ENCODE measurements at places on chromosomes 1 and 21.

DNA sequence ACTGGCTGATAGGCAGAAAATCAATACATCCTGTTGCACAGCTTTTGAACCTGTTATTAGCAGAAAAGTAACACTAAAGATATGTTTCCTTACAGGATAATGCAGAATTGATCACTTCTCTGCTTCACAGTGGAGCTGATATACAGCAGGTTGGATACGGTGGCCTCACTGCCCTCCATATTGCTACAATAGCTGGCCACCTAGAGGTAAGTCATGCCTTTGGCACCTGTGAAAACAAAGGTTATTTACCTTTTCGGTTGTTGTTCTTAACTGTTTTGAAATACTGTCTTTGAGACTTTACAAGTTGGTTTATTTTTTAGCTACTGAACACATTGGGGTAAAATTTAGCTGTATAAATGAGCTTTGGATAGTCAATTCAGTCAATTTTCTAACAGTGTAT lies 36.3 kb downstream of the TNNI3K start:
- DNase-seq = no peak

DNA sequence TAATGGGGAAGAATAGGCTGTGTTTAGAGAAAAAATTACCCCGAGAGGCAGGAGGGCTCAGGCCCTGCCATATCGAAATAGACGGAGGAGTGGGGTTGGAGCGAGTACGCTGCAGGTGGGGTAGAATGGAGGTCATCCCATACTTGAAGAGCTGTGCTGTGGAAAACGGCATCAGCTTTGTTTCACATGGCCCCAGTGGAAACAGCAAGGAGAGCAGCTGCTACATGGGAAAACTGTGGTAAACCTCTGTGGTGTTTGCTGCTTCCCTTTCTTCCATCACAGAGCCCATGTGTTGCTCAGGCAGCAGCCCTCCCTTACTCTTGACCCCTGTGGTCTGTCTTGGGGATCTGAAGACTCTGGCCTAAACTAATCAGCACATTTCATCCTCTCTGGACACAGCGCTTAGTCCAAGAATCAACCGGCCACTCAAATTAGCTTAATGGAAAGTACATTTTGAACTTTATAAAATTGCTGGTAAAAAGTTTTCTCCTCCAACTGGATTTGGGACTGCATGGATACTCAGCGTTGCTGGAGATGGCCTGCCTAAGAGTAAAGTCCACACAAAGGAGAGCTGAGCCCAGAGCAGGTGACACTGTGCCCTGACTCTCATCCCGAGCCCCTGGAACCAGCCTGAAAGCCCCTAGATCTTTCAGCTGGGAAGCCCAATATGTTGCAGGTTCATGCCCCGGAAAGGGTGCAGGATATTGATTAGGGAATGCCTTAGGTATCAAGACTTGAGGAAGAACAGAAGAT lies 127.1 kb upstream of the GADD45A start:
- DNase-seq = no peak

- DNase-seq = no peak
These were observed 74.1 kb downstream of the ZNF648 start for GRCh38 chr1:181987334-181987895.

- no peak for DNase-seq
These were observed 449 bp downstream of the EPS15 start for GRCh38 chr1:51518586-51519047.

DNA sequence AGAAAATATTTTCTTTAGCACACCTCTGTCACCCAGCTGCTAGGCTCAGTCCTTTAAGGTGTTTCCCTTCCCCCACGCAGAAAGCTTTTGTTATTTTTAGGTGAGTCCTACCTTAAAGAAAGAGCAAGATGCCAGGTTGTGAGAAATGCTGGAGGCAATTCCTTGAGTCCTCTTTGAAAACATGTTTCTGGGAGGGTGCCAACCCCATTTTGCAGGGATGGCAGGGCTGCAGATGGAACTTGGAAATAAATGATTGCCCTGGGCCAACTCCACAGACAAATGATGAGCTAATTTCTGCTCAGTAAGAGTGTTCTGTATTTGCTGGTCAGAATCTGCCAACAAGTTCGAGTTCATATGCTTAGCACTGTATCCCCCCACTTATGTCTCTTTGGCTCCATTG lies 119.2 kb upstream of the RAB3GAP2 start:
- no peak for DNase-seq

- DNase-seq = no peak
These were observed 46.6 kb downstream of the ARHGEF11 start for GRCh38 chr1:156998840-156999500.

DNA sequence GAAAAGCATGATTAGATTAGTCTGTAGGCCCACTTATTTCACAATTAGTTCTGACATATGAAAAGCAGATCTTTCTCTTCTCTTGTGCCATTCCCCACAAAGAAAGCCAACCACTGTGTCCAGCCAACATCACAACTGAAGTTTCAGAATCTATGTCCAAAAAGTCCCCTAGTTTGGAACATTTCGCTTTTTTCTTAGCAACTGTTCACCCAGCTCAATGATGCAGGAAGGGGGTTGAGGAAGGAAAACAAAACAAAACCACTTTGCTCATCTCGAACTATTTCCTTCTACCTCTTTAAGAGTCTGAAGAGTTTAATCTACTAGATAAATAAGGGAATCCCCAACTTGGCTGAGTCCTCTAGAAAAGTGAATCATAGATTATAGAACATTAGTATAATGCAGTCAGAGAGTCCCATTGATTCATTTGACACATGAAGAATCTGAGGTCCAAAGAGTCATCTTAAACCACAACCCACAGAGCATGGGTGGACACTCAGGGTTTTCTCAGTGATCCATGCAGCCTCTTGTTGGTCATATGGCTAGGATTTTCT lies 159.3 kb upstream of the SGIP1 start:
- no peak for DNase-seq

DNA sequence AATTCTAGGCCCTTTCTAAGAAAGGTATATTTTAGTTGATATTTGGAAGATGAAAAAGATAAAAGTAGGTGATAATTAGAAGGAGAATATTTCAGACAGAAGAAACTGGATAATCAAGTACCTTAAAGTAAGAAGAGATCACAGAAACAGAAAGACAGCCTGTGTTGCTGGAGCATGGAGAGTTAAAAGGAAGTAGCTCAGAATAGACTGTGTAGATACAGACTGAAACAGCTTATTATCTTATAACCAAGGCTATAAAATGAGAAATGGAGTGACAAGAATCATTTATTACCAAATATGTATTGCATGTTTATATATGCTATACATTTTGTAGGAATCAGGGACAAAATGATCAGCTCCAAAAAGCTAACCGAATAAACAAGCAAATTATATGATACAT lies 1120.3 kb downstream of the BRINP3 start:
- DNase-seq = no peak

GRCh38 chr1:150543500-150544143 lies 5.6 kb upstream of the ADAMTSL4 start:
- DNase-seq = no peak

DNA sequence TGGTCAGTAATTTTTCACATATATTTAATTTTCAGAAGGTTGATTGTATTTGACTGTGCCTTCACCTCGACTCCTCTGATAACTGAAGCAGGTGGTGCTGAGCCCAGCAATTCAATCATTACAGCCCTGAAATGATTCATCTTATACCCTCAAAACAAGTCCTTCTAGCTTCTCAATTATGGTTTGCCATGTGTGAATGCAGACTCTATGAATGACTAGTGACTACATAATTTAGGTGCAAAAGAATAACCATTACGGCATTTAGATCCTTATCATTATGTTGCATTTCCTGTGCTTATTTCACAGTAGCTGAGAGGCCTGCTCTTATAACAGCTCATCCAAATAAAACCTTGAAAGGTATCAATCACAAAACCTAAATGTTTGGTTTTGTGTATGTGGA lies 54.0 kb upstream of the COL11A1 start:
- no peak for DNase-seq

GRCh38 chr21:17370916-17371315 lies 141.9 kb upstream of the CXADR start:
- DNase-seq = no peak

DNA sequence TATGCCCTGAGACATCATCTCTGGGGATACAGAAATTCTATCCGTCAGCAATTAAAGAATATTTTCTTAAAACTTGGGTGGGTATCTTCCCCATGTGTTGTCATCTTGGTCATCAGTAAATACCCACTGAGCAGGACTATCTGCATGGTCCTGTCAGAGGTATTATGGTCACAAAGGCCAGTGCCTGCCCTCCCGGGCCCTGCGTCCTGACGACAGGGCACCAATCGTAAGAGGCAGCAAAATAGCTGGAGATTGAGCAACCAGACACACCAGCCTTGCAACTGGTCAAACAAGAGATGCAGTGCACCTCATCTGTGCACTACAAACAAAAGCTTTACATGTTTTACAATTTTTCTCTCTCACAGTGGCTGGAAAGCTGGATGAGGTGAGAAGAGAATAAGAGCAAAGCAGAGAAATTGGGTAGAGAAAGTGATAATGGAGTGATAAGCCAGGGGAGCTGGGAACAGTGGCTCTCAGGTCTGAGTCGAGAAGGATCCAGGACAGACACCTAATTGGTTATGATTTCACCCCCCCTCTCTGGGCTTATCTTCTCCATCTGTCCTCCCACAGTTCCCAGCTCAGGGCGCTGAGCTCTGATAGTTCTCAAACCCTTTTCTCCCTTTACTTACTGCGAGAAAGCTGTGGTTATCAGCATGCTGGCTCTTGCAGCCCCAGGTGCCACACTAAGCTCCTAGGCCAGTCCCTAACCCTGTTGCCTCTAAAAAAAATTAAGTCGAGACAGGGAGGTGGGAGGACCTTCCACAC lies 8.8 kb upstream of the SRP9 start:
- peak; percentile 91 for DNase-seq

- DNase-seq = no peak
These were observed 7.4 kb upstream of the IGFN1 start for GRCh38 chr1:201183209-201183608.

DNA sequence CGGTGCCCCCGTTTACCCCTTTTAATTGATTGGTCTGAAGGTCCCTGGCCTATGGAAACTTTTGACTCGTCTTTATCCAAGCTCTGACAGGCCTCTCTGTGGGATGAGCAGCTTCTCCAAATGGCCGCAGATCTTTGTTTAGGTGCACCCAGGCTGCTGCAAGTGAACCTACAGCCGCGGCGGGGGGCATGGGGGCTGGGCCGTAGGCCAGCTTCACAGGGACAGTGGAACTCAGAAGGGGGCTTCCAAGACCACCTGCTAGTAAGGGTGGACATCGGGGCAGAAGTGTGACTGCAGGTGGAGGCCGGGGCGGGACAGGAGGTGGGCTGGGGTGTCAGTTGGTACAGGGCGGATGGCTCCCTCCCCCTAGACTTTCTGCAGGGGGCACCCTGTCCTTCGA lies 257.5 kb downstream of the SIPA1L2 start:
- DNase-seq = no peak

GRCh38 chr1:119012383-119012782 lies 24.2 kb upstream of the TBX15 start:
- DNase-seq = no peak

DNA sequence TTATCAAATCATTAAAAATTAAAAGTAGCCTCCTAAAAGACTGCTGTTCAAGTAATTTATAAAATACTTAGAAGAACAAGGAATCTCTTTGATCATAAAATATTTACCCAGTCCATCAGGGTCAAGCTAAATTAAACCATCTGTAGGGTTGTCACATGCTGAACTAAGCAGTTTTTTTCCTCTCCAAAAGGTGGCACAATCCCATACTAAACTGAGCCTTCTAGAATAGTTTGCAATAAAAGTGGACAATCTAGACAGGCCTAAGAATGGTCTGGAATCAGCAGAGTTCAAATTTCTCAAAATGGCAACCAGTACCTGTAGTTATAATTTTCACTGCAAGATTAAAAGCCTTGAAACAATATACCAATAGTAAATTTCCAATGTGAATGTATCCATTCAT lies 194.8 kb downstream of the EIF4G3 start:
- DNase-seq = no peak

GRCh38 chr1:29825274-29825940 lies 589.1 kb downstream of the PTPRU start:
- DNase-seq = no peak

DNA sequence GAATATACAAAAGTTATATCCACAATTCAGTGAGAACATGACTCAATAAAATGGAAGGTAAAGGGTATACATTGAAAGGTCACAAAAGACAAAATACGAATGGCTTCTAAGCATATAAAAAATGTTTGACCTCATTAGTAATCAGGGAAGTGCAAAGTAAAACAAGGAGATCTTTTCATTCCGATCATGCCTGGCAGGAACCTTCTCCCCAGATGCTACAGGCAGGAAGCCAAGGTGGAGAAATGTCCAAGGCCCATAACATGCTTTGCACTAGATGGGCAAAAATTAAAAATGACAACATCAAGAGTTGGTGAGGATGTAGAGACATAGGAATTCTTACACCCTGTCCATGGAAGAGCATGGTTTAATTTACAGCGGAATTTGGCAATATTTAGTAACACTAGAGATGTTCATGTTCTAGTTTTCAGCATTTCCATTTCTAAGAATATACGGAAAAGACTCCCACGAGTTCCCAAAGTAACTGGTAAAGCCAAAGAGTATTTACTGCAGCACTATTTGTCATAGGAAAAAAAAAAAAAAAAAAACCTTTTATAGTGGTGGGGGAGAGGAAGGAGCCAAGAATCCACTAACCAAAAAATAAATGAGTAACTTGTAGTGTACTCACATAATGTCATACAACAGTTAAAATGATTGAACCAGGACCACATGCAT lies 184.5 kb upstream of the KAZN start:
- DNase-seq = no peak

GRCh38 chr1:201307760-201308499 lies 24.6 kb downstream of the PKP1 start:
- no peak for DNase-seq

DNA sequence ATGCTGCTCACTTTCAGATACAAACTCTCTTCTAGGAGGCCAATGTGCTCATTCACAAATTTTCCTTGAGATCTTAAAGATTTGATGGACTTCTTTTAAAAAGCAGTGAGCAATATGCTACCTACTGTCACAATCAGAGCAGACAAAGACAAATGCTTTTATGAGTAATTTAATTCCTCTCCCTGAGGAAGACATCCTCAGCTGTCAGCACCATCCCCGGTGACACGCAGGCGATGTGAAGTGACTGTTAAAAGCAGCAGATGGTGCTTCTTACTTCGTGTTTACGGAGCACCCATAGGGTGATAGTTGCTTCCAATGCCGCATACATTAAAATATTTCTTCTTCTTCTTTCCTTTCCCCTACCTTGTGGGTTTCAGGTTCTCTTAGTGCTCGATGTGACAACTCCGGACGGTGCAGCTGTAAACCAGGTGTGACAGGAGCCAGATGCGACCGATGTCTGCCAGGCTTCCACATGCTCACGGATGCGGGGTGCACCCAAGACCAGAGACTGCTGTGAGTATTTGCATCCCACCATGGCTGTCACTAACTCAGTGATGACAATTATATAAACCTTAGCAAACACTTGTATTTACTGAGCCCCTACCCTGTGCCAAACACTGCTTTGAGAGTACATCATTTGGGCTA lies 29.1 kb downstream of the LAMC2 start:
- no peak for DNase-seq

- no peak for DNase-seq
These were observed 23.2 kb downstream of the LEPR start for GRCh38 chr1:65443647-65444046.

DNA sequence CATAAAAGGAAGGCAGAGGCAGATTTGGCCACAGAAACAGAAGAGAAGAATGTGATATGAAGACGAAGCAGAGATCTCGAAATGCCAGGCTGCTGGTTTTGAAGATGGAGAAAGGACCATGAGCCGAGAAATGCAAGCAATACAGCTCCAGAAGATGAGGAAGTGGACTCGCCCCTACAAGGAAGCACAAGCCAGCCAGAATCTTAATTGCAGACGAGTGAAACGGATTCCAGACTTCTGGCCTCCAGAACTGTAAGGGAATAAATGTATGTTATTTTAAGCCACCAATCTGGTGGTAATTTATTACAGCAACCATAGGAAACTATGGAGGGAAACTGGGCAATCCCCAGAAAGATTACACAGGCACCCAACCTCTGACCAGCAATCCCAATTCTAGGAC lies 24.1 kb downstream of the TARBP1 start:
- DNase-seq = no peak

Measured in D721Med (cell line).